ENCODE measurements at places on chromosomes 16 and 17.
A peak's percentile ranks its signal among the peaks of the same experiment; 100 is the strongest.

- DNase-seq, result no peak
These were observed 48.1 kb upstream of the GOSR1 start for GRCh38 chr17:30429155-30429554.

- DNase-seq, result peak; percentile 53
These were observed 3.4 kb downstream of the SLC38A10 start for GRCh38 chr17:81291662-81292061.

GRCh38 chr16:84897911-84898377 is 78.2 kb downstream of the CRISPLD2 start:
- no peak for DNase-seq

DNA sequence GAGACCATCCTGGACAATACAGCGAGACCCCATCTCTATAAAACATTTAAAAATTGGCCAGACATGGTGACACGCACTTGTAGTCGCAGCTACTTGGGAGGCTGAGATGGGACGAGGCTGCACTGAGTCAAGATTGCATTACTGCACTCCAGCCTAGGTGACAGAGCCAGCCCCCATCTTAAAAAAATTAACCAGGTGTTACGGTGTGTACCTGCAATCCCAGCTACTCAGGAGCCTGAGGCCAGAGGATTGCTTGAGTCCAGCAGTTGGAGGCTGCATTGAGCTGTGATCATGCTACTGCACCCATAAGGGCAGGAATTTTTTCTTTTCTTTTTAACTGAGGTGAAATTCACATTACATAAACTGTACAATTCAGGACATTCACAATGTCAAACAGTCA is 16.9 kb upstream of the TMC7 start:
- DNase-seq, result no peak

GRCh38 chr17:33838281-33838680 is 416.8 kb upstream of the CCL2 start:
- DNase-seq, result no peak

DNA sequence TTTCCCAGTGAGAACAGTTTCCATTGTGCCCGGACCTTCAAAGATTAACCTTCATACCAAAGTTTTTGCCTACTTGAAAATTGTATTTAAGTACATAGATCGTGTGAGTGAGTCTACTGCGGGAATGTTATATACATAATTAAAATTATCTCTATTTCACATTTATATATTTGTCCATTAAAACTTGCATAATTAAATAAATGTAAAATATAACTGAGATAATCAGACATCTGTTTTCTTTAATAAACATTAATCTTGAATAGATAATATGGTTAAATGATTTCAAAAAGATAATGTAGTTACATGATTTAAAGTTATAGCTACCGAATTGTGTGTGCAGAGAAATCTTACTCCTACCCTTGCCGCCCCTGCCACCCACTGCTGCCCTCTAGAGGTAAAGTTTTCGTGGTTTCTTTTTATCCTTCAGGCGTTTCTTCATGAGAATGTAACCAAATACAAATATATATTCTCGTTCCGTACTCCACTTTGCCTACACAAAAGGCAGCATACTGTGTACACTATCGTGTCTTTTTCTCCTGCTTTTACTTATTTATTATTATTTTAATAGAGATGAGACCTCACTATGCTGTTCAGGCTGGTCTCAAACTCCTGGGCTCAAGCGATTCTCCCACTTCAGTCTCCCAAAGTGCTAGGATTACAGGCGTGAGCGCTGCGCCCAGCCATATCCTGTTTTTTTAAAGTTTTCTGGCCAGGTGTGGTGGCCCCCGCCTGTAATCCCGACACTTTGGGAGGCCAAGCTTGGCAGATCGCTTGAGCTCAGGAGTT is 35.6 kb downstream of the RPA1 start:
- no peak for DNase-seq

DNA sequence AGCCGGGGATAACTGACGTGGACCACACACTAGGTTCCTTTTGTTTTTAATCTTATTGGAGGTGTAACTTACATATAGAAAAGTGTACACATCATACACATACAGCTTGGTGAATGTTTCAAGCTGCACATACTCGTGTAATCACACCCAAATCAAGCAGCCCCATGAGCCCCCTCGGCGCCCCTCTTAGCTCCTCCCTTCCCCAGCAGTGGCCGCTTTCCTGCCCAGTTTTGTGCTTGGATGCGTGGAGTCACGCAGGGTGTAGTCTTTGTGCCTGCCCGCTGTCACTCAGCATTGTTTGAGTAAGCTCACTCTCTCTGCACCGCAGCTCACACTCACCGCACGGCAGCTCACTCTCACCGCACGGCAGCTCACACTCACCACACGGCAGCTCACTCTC is 151.7 kb upstream of the CHMP6 start:
- no peak for DNase-seq

GRCh38 chr16:80681436-80681835 is 123.0 kb downstream of the CDYL2 start:
- no peak for DNase-seq

- DNase-seq, result peak; percentile 94
These were observed 9.1 kb downstream of the FOXJ1 start for GRCh38 chr17:76131692-76132573.

DNA sequence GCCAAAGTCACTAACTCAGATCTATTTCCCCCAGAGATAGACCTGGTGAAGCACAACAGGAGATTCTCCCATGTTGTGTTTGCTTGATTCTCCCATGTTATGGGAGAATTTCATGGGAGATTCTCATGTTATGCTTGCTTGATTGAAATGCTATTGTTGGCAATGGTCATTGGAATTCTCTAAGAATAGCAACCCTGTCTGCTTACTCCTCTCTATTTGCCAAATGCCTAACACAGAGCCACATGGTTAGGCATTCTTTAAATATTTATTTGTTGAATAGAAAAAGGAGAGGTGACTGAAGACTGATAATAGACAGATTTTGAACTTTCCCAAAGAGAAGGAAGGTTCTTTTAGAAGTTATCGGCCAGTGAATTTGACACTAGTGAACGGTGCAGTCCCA is 111.5 kb upstream of the MPHOSPH6 start:
- DNase-seq, result no peak

DNA sequence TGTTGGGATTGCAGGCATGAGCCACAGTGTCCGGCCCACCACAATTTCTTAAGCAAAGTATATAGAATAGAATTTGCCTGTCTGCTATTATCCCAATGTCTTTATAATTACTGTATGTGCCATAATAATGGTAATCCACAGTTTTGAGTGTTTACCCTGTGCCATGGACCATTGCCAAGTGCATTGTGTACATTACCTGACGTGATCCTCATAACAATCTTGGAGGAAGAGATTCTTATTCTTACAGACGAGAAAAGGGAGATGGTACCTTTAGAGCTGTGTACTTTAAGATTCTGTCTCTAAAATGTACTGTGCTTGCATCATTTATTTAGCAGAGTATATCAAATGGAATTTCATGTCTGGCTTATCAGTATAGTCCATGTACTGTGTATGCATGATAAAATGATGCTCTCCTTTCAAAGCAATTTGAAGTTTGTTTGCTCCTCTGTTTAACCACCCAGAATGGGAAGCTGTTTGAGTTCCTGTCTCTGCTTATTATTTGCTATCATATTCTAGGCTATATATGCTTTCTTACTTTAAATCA is 13.8 kb upstream of the CDR2 start:
- peak; percentile 43 for DNase-seq

Data from NCI-H1105 treated with DMSO at 0.1 percent for 48 hours (cell line).